ENCODE measurements at places on chromosomes 16 and 17.
A peak's percentile ranks its signal among the peaks of the same experiment; 100 is the strongest.

- no peak for DNase-seq
Observed at GRCh38 chr16:81121474-81121990, 25.3 kb upstream of the GCSH start.

DNA sequence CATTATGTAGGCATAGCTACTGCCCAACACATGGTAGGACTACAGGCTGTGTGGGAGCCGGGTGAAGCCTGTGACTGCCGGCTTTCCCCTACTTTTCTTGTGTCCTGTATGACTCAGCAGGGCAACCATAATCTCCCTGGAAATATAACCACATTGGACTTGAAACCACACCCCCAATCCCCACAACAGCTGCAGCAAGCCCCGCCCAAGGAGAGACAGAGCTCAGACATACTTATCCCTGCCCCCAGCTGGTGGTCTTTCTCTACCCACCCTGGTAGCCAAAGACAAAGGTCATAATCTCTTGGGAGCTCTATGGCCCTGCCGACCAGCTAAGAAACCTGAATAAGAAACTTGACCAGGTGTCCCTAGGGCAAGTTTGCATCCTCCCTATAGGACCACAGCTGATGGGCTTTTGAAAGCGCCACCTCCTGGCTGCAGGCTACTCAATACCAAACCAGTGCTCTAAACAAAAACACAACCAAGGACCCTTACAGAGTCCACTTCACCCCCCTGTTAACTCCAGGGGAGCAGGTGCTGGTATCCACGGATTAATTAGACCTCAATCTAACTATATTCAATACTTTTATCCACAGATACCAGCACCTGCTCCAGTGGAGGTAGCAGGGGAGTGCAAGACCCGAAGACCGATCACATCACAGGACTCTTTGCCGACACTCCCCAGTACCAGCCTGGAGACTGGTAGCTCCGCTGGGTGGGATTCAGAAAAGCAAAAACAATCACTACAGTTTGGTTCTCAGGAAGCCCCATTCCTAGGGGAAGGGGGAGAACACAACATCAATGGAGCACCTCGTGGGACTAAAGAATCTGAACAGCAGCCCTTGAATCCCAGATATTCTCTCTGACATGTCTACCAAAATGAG is 91.2 kb downstream of the IRX5 start:
- no peak for DNase-seq

- no peak for DNase-seq
Observed at GRCh38 chr17:75996665-75997590, 3.7 kb upstream of the CDK3 start.

DNA sequence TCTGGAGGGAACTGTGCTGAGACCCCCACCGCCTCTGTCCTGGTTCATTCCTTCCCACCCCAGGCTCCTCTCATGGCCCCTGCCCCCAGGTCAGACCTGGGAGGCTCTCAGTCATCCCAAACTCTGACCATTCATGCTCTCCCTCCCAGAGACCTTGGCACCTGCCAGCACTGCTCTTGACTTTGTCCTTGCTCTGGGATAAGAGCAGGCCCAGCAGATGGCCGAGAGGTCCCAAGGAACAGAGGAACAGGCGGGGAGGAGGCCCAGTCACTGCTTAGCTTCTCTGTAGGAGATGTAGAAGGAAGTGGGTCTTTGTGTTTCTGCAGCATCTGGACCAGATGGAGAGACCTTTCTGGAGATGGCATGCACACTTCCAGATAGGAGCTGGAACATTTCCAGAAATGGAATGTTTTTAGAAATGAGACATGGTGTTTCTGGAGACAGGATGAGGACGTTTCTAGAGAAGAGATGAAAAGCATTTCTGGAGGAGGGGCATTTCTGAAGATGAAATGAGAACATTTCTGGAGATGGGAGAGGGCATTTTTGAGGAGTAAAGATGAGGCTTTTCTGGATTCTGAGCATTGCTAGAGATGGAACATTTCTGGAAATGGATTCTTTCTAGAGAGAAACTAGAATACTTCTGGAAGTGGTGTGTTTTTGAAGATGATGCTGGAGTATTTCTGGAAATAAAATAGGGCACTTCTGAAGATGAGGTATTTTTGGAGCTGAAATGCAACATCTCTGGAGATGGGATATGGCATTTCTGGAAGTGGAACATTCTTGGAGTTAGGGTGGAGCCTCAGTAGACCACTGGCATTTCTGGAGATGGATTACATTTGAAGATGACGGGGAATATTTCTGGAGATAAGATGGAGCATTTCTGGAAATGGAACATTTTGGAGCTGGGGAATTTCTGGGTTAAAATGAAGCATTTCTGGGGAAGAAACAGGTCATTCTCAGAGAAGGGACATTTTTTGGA is 55.2 kb downstream of the RAI1 start:
- DNase-seq = no peak

- no peak for DNase-seq
Observed at GRCh38 chr17:43020789-43021740, 1.1 kb downstream of the VAT1 start.

GRCh38 chr17:79109584-79109983 is 35.0 kb downstream of the ENGASE start:
- no peak for DNase-seq

GRCh38 chr17:75403131-75403530 is 2.3 kb downstream of the GRB2 start:
- no peak for DNase-seq

DNA sequence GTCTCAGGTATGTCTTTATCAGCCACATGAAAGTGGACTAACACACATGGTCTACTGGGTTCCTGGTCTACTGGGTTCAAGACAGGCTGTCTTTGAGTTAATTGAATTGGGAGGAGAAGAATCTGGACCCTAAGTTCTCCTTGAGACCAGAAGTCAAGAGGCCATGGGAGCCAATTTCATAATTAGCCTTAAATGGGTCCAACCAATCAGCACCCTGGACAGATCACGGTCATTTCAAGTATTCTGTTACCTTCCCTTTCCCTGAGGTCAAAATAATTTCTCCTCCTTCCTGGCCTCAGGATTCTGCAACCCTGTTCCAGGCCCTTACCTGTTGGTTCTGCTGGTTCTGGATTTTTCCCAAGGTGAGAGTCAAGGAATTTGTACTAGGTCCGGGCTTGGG is 23.8 kb downstream of the OSBPL7 start:
- no peak for DNase-seq

DNA sequence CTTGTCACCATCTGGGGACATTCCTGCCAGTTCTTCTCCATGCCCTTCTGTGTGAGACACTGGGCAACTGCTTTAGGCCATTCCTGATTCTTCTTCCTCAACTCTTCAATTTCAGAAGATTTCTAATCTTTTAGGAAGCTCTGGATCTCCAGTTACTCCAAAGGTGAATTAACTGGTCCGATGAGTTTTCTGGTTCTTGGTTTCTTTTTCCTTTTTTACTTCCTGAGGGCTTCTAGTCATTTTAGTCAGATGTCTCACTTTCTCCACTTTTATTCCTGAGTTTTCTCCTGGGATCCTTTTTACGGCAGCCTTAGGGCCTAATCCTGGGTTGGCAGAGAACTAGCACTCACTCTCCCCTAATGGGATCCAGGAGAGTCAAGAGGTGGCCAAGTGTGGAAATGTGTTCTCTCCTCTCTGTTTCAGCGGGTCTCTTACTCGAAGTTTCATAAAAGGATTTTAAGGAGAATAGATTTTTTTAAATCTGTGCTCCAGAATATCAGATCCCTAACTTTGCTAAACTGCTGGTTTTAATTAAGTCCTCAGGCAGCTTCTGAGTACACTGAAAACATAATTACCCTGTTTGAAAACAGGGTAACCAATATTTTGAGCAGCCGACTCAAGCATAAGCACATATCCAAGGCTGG is 107.6 kb downstream of the RMI2 start:
- no peak for DNase-seq

DNA sequence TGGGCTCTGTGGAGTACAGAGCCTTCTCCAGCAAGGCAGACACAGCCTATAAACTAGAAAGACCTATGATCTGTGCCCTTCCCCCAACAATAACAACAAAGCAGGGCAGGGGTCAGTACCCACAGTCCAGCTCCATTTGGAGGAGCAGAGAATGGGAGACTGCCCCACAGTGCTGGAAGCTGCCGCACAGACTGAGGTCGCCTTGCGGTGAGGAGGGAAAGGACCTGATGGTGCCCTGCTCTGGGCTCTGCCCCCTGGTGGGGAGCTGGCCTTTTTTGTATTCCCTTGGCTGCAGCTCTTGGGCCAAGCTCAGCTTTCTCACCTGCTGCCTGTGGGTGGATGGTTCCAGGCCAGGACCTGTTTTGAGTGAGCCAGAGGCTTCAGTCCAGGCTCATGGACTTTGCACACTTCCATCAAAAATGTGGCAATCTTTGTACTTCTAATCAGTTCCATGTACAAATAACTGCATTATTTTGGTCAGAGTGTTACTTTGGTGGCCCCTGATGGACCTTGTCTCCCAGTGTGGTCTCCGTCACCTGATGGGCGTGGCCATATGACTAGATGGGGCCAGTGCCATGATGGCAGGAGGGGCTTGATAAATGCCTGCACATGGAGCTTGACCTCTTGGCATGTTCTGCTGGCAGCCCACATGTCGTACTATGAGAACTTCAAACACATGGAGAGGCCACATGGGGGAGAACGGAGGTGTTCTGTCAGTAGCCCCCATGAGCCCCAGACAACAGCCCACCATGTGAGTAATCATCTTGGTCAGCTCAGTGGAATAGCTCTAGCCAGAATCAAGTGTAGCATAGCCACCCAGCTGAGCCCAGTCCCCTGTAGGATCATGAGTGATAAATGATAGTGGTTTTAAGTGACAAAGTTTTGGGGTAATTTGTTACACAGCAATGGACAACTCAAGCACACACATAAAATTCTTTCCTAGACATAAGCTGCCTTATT is 24.2 kb downstream of the B9D1 start:
- peak; percentile 24 for DNase-seq

- DNase-seq = no peak
Observed at GRCh38 chr16:77499373-77500285, 64.8 kb upstream of the ADAMTS18 start.

- no peak for DNase-seq
Observed at GRCh38 chr16:49277386-49277742, 4.3 kb downstream of the CBLN1 start.

- DNase-seq = no peak
Observed at GRCh38 chr16:17360693-17361122, 110.1 kb downstream of the XYLT1 start.

DNA sequence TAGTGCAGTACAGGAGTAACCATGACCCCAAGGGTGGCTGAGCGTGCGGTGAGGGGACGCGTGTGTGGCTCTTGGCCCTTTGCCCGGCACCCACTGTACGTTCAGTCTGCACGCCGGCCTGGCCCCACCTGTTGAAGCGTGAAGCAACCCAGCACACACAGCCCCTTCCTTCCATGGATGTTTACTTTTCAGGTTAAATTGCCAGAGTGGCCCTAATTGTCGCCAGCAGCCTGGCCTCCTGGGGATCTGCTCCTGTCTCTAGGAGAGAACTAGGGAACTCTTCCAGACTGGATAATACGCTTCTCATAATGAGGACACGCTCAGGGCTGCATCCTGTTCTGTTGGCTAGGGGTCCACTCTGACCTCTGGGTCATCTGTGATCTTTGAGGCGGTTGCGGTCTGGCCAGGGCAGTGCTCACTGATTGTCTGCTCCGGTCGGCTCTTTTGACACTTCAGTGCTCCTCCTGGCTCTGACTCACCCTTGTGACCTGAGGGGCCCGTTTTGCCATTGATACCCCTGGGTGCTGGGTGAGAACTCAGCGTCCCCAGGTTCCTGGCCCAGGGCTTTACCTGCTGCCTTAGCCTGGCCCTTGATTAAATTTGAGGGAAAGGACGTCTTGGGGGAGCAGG is 27.7 kb downstream of the TPSG1 start:
- no peak for DNase-seq

GRCh38 chr16:13552062-13552959 is 367.6 kb upstream of the ERCC4 start:
- no peak for DNase-seq

GRCh38 chr17:8952191-8952590 is 13.3 kb downstream of the PIK3R5 start:
- DNase-seq = no peak

GRCh38 chr17:1002412-1002753 is 5.5 kb downstream of the TIMM22 start:
- no peak for DNase-seq

- no peak for DNase-seq
Observed at GRCh38 chr17:4007346-4008081, 43.3 kb upstream of the ATP2A3 start.

DNA sequence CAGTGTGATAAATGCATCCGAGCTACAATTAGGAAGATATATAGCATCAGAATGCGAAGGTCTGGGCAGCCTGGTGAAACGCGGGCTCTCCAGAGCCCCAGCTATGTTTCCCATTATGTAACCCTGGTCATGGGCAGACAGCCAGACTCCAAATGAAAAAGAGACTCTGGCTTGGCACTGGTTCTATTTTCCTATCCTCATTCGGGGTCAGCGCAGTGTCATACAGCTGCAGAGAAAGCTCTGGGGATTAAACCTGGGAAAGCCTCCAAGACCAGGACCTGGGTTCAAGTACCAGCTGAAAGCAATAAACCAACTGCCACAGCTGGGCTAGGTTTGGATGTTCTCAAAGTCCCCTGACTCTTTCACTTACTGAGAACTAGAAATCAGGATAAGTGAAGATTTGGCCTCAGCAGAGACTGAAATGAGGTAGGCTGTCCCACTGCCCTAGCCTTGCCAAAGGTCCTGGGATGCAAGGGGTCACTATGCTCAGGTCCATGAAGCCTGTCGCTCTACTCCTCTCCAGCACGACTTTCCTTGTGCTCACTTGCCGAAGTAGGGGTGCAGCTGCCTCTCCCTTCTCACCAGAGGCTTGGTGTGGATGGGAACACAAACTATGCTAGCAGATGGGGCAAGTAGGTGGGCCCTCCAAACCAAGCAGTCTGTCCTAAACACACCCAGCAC is 123.8 kb downstream of the SMG6 start:
- no peak for DNase-seq

- DNase-seq = no peak
Observed at GRCh38 chr17:16286947-16287562, 66.2 kb downstream of the CENPV start.

- DNase-seq = no peak
Observed at GRCh38 chr17:44146375-44147346, 4.9 kb downstream of the HROB start.

GRCh38 chr16:10266809-10267208 is 84.6 kb upstream of the GRIN2A start:
- no peak for DNase-seq

- no peak for DNase-seq
Observed at GRCh38 chr16:81547194-81547938, 102.8 kb downstream of the CMIP start.

DNA sequence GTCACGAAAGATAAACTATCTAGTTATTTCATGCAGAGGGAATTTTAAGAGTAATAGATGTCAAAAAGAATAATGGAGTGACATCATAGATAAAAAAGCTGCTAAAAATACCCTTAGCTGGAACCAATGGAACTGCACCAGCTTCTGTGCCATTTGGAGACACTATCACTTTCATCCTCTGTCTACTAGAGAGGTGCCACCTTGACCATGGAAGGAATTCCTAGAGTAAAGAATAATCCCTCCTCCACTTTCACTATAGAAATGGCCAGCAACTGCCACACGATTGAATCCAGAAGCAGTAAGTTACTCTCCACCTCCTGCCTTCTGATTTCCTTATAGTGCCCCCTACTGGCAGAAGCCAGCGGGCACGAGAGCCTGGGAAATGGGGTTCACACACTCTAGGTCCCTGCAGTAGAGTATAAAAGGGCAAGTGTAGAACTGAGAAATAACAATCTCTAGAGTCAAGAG is 2.8 kb upstream of the ALDH3A2 start:
- no peak for DNase-seq

Measured in stimulated activated CD4-positive, alpha-beta T cell treated with anti-CD3 and anti-CD28 coated beads, Interleukin-1b, Interleukin-23, amount 100 ng/mL, for 1 hour (primary cell).